ENCODE measurements at places on chromosomes 4 and X.

GRCh38 chrX:55008571-55009358 lies 8.6 kb downstream of the APEX2 start:
- no peak for DNase-seq

DNA sequence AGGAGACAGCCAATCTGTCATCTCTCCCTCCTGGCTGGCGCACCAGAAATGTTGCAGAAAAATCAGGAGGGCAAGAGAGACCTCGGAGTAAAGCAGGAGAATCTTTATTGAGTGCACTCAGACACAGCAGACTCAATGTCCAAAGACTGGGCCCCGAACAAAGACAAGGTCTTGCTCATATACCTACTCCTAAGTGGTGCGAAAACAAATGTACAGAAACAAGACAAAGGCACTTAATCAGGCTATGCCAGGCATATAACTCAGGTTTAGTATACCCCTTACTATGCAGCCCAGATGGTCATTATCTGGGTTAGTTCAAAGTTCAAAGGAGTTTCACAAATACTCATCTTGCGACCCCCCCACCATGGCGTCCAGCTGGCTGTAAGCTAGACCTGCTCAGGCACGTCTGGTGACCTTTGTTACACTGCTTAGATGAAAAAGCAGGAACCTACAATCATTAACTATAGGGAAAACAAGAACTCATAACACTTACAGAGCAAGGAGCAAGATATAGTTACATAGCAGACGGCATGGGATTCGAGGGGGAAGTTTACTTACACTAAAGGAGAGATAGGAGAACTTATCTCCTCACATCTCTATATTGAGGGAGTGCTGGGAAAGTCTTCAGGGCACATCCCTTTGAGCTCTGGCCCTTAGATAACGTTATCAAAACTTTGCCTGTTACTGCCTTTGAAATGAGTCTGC lies 27.5 kb downstream of the SULT1E1 start:
- DNase-seq, result no peak

GRCh38 chrX:130758072-130758471 lies 144.9 kb downstream of the ENOX2 start:
- no peak for DNase-seq

DNA sequence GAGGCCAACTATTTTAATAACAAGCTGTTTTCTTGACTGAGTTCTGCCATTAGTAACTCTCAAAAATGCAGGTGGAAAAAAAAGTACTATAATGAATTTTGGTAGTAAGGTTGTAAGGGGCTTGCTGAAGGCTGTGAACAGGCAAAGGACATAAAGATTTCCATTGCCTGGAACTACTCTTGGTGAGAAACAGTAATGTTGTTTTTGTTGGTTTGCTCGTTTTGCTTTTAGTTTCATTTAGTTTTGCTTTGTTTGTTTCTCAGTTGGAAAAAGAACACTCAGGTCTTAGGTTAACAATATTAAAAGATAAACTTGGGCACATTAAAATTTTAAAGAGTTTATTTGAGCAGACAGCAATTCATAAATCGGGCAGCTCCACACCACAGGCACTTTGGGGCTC lies 824.5 kb upstream of the HTR2C start:
- DNase-seq, result no peak

DNA sequence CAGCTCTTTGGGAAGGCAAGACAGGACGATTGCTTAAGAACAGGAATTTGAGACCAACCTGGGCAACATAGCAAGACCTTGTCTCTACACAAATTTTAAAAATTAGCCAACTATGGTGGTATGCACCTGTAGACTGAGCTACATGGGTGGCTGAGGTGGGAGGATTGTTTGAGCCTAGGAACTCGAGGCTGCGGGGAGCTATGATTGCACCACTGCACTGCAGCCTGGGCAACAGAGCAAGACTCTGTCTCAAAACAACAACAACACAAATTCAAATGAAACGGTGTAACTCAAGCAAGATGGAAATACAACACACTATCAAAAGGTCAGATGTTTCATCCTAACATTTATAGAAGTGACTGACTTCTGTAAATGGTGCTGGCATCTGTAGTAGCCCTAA lies 37.1 kb downstream of the XG start:
- no peak for DNase-seq

DNA sequence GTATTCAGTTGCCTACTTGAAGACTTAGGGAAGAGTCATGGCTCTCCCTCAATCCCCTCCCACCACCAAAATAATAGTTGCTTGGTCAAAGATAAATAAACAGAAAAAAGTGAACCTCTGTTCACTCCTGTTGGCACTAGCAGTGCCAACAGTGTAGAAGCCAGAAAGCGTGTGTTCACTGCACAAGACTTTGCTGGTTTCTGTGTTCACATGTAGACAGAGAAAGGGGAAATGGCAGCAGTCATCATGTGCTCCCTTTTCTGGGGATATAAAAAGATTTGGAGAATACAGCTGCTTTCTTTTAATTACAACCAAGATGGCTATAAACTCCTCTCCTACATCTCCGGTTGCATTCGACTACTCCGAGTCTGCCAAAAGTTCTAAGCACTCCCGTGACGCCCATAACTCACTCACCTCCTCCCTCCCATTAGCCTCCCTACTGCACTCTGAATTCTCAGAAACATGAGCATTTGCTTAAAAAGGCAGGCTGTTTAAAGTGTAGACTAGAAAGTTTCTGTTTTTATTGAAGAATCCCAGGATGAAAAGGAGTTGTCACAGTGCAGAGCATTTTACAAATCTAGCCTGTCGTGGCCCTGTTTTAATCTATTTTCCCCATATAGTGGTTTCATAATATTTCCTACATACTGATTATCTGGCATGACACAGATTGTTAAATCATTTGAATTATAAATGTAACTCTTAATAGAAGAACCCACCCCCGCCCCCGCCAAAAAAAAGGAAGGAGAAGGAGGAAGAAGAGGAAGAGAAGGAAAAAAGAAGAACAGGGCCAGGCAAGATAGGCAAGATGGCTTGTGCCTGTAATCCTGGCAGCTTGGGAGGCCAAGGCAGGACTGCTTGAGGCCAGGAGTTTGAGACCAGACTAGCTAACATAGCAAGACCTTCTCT lies 16.7 kb downstream of the LGI2 start:
- DNase-seq, result no peak

DNA sequence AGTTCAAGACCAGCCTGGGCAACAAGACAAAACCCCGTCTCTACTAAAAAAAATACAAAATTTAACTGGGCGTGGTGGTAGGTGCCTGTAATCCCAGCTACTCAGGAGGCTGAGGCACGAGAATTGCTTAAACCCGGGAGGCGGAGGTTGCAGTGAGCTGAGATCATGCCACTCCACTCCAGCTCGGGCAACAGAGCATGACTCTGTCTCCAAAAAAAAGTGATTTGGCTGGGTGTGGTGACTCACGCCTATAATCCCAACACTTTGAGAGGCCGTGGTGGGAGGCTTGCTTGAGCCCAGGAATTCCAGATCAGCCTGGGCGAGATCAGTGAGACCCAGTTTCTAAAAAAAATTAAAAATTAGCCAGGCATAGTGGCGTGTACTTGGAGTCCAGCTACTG lies 4.1 kb downstream of the OPHN1 start:
- DNase-seq, result no peak

- DNase-seq, result no peak
Measured at GRCh38 chrX:12480956-12481355, 310.3 kb upstream of the PRPS2 start.

DNA sequence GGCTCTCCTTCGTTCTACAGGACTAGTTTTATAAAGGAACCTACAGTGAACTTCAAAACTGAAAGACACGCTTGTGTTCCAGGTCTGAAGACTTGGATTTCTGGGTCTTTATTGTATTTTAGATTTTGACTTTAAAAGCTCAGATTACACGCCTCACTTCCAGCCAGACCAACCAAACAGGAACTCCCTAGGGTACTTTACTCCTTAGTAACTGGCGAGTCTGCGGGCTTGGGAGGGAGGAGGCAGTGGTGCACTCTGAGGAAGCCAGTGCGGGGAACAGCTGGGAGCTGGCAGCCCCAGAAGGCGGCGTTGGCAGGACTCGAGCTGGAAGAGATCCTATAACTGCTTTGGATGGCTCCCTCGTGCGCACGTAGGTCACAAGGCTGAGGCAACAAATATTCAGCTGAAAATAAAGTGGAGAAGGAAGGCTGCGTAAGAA lies 391 bp upstream of the PHKA1 start:
- DNase-seq, result no peak

DNA sequence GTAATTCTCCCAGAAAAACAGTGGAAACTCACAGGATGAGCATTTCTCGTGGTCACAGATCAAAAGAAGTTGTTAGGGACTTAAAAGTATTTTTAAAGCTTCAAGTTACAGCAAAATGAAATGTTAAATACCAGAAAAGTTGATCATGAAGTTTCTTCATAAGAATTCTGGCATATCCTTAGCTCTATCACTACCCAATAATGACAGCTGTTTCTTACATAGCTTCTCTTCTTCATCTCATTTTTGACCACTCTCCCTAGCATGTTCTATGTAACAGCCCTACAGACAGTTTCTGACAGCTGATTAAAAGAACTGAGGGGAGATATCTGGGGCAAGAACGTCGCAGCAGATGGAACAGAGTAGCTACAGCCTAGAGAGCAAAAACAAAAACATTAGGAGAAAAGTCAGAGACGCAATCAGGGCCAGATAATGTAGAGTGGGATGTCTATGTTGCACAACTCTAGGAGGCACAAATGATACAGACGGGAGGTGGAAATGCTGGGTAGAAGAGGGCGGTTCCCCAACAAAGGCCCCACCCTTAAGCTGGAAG lies 108.7 kb downstream of the CORIN start:
- DNase-seq, result no peak

GRCh38 chr4:143728166-143728565 lies 27.7 kb upstream of the FREM3 start:
- no peak for DNase-seq

- no peak for DNase-seq
Measured at GRCh38 chr4:109764789-109765402, 35.0 kb upstream of the PLA2G12A start.

DNA sequence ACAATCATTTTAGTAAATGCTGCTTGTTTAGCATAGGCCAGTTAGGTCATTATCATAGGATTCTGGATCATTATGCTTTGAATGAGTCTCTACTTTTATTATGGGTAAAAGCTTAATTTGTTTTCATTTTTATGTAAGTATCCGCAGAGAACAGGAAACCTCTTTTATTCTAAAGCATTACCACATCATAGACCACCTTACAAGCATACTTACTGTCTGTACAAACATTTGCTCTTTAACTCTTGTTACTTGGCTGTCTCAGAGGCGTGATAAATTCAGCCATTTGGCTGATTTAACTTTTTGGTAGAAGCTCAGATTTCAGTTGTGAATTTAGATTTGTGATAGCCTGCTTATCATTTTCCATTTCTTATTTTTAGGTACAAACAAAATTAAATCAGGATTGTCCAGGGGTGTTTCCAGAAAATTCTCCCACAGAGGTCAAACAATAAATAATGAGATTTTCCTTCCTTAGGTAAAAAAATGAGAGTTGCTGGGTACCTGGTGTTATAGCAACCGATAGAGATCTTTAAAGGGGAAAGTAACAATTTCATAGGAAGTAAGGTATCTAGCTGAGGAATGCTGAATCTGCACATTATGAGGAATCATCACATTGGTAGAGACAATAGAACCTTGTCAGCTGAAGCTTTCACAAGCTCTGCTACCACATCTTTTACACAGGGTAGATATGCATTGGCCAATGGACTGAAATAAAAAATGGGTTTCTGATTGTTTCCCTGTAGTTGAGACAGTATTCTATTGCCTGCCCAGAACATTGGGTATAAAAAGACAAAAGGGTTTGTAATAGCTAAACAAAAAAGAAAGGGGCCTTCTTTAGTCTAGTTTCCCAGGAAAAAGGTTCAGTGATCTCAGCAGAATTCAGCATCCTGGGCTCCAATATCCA lies 62.5 kb downstream of the NDNF start:
- no peak for DNase-seq

- DNase-seq, result no peak
Measured at GRCh38 chr4:60683973-60684372, 516.2 kb upstream of the ADGRL3 start.

DNA sequence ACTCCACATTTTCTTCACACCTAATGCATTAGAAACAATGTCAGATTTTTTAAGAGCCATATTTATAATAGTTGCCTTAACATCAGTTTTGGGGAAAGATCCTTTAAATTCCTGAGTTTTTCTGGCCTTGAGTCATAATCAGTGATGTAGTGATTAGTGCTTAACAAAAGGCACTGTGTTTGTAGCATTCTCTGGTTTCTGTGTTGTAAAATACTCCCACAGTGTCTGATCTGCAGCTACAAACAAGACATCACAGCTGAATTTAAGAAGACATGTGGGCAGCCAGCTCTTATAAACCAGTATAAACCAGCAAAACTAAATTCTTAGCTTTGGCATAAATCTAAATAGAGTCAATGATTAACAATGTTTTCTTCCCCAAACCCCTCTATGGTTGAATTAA lies 233.8 kb downstream of the FSTL5 start:
- no peak for DNase-seq

DNA sequence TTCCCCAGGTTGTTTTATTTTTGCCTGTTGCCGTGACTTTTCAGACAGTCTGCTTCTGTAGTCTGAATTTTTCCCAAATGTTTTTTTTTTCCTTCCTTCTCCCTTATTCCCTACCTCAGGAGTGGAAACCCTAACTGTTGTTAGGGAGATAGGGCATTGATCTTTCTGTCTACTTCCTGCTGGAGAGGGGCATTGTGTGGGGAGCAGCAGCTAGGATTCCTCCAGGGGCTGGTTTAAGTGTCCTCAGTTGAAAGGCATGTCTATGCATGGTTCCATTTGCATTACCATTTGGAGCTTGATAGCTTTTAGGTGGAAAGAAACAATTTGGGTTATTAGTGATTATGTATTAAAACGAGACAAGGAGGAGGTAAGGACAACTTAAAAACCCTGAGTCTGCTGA lies 383.9 kb downstream of the DCAF12L2 start:
- no peak for DNase-seq

- no peak for DNase-seq
Measured at GRCh38 chrX:129876771-129877305, 29.1 kb upstream of the UTP14A start.

DNA sequence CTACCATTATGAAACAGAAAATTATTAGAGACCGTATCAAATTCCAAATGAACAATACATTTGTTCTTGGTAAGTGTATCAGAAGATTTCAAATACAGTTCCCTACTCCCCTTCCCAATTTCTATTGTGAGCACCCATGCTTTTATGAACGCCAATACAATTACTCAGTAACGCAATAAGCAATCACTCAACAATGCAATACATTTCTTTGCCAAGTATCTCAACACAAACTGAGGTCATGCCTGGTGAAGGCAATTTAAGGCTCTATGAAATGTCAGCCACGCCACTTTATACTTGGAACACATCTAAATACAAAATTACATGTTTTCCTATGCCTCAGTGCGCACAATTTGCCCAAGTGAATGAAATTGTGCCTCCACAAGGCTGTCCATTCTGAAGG lies 712 bp downstream of the PNPLA4 start:
- no peak for DNase-seq

DNA sequence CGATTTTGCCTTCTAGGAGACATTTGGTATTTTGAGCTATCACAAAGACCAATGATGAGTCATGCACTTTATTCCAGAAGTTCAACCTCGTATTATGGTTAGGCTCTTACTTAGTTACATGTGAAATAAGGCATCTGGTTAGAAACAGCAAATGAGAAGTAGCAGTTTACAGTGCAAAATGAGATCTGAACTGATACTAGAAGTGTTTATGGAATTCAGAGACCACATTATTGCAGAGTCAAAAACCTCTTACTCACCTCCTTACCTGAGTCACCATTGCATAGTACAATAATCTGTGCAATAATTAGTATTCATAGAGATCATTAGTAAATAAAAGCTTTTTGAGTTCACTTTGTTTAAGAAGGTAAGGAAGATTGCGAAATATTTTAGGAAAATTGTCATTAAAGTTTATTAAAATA lies 38.7 kb downstream of the SEC24B start:
- DNase-seq, result peak; percentile 13
